ENCODE measurements at places on chromosomes 2 and 18.

DNA sequence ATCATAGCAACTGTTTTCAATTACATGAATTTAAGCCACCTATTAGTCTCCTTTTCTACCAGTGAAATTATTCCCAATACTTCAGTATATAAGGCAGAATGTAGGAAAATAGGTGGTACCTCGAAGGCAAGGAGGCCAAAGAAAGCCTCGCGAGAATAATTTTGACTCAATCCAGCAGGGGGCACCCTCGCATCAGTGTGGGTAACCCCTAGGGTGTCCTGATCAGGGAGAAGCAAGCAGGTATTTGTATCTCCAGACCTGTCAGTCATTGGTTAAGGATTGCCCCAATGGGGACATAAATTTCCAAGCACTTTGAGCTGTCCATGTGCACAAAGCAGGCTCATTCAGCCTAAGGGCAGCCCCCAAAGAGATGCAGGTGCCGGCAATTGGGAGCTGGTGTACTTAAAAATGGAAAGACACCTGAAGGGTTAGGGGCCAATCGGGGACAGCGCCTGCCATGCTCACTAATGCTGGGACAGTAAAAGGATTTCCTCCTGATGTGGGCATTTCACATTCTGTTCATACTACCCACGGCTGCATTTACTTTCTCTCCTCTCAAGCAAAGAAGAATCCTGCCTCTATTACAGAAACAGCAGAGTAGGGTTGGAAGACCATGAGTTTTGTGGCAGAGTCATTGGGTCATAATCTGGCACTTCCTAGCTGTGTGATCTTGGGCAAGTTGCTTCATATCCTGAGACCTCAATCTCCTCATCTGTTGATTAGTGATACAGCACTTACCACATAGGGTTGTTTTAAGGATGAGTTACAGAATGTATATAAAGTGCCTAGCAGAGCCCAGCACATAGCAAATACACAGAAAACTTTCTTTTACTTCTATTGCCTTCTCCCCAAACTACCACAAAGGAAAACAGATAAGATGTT lies 136.1 kb downstream of the ICOS start:
- DNase-seq: no peak

- DNase-seq: no peak
Observed at GRCh38 chr2:27243391-27244130, 19.3 kb downstream of the SLC30A3 start.

GRCh38 chr2:68970566-68971265 lies 3.7 kb upstream of the GKN1 start:
- no peak for DNase-seq

- DNase-seq: no peak
Observed at GRCh38 chr2:49262801-49263560, 108.7 kb upstream of the FSHR start.

- DNase-seq: peak; percentile 8
Observed at GRCh38 chr18:36411745-36412168, 114.2 kb downstream of the FHOD3 start.

DNA sequence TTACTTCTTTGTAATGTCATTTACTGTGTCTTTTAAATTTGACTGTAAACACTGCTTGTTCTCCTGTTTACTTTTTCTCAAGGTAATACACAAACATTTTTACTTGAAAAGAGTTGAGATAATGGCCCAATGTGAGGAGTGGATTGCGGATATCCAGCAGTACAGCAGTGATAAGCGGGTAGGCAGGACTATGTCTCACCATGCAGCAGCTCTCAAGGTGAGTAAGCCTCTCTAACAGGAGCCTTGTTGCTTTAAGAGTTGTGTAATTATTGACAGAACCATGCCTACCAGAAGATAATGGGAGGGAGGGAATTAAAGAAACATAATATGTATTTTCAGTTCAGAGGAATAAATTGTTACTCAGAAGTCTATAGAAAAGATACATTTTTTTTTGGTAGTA lies 16.5 kb upstream of the TTC27 start:
- no peak for DNase-seq

DNA sequence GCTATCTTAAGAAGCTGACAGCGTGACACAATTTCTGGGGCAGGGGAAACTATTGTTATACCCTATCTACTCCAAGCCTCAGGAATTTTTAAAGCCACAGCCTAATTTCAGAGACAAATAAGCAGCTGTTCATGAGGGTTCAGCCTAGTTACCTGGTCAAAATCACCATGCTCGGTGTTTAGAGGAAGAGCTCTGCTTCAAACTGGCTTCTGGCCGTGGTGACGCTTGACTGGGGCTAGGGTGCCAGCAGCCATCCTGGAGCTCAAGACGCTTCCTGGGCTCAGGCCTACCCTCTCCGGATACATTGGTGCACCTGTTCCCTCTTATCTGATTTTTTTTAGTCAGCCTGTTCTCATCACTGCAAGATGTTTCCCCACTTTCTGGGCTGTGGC lies 41.7 kb downstream of the FRZB start:
- no peak for DNase-seq

DNA sequence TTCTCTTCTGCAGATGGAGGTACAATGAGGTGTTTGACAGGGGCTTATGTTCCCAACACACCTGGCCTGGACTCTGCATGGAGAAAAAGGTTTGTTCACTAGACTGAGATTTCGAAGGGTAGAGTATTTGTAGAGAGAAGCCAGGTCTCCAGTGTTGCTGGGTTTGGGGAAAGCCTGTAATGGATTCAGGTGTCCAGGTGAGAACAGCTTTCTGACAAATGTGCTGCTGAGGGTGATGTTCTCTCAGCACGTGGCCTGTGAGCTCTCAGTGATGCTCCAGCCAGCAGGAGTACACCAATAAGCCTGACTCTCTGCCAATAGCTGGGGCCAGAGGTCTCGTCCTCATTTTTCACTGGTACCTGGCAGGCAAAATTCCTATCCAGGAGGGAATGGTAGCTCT lies 43.8 kb upstream of the ARHGAP25 start:
- DNase-seq: no peak

- DNase-seq: no peak
Observed at GRCh38 chr2:174561283-174561971, 36.2 kb downstream of the WIPF1 start.

GRCh38 chr2:207561386-207562080 lies 31.8 kb downstream of the CREB1 start:
- no peak for DNase-seq

GRCh38 chr2:97712693-97713295 lies 582 bp upstream of the ZAP70 start:
- DNase-seq: no peak

DNA sequence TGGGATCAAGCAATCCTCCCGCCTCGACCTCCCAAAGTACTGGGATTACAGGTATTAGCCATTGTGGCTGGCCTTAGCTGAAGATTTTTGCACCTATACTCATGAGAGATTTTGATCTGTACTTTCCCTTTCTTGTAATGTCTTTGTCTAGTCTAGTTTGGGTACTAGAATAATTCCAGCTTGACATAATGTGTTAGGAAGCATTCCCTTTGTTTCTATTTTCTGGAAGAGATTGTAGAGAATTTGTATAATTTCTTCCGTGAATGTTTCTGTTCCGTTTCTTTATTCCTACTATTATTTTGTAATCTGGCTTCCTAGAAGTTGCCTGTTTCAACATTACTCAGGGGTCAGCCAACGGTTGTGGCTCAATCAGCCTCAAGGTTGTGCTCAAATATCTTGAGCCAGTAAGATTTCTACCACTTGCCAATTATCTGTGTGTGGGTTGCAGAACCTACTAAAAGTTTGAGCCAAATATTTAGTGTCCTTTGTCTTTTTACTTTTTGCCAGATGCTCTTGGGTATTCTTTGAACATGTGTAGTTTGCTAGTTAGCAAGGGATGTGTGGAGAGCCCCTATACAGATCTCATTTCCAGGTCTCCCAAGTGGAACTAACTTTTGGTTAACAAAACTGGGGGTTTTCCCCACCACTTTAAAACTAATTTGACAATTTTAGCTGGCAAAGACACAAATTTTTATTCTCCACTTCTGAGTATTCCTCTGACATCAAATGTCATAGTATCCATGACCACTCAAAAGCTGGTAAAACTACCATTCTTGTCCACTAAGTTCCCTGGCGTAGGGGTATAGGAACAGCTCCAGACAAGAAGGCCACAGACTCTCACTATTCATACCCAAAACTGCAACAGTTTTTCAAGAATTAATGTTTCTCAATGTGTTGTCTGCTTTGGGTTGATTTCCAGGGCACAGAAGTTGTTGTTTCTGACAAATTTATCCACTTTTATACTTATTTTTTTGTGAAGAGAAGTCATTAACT lies 42.8 kb upstream of the BAZ2B start:
- DNase-seq: peak; percentile 94
